ENCODE measurements at places on chromosomes 13 and 19.

DNA sequence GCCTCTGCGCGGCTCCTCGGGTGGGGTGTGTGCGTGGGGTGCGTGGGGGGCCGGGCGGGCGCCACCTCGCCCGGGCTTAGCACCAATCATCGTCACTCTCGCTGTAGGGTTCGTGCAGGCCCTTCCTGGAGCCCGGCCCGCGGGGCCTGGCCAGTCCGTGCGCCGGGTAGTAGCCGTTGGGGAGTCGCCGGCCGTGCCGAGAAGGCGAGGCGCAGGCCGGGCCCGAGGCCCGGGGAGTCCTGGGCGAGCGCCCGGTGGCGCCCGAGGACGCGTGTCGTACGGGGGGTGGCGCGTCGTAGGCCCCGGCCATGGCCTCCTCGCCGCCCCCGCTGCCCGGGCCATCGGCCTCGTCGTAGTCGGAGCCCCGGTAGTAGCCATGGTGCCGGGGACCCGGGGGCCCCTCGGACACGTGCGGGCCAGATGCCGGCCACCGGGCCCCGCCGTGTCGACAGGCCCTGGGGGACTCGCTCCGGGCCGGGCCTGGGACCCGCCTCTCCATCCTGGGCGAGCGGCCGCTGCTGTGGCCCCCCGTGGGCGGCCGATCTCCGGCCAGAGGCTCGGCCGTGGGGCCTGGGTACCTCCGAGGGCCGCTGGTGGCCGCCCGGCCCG, 57.1 kb downstream of the IER2 start:
- no peak for DNase-seq

DNA sequence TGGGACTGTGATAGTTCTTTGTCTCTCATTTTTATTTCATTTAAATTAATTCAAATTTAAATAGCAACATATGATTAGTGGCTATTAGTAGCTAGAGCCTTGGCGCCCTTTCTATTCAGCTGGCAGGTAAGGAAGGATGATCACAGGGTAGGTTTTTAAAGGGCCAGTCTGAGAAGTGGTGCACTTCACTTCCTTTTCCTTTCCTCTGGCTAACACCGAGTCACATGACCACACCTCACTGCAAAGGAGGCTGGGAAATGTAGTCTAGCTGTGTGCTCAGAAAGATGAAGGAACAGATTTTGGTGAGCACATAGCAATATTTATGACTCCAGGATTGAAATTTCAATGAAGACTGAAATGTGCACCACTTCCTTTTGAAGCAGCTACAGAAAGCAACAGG, 128.7 kb downstream of the TSHZ3 start:
- no peak for DNase-seq

GRCh38 chr19:45653634-45654033, 14.4 kb upstream of the GIPR start:
- no peak for DNase-seq

GRCh38 chr19:17329366-17330261, 5.0 kb downstream of the ANO8 start:
- no peak for DNase-seq

DNA sequence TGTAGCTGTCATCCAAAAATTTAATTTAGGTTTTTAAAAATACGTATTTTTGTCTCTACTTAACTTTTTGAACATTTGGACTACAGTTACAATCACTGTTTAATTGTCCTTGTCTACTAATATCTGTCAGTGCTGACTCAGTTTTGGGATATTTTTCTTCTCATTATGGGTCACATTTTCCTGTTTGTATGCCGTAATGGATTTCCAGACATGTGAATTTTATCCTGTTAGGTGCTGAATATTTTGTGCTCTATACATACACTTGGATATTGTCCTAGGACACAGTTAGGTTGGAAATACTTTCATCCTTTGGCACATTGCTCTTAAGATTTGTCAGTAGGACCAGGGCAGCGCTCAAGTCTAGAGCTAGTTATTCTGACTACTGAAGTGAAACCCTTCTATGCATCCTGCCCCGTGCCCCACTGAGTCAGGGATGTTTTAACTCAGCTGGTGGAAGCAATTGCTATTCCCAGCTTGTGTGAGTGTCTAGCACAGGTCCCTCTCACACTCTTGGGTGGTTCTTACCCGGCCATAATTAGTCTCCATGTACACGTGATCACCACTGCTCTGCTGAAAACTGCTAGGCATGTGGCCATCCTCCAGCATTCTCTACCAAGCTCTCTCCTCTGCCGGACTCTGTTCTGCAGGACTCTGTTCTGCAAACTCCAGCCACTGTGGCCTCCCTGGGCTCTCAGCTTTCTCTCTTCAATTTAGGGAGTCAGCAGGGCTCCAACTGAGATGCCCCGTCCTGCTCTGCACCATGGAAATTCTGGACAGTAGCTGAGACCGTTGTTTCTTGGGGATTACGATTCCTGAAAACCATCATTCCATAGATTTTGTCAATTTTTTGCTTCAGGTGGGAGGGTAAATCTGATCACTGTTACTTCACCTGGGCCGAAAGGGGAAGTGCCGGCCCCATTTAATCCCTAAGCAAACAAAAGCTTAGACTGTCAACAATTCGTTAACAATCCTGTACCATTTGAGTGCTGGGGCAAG, 11.1 kb downstream of the PROZ start:
- DNase-seq = peak; percentile 80

DNA sequence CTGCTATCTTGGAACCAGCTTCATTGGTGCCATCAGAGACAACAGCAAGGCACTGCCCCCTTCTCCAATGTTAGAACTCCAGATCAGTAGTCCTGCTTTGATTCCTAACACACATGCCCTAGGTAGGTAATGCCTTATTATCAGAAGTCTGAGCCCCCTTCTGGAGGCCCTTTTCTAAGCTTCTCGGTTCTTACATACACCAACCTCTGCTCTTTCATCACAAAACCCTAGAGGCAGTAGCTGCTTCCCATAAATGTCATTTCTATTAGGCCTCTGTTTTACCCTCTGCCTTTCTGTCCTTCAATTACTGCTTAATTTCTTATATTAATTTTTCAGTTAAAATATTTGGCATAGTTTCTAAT, 65.3 kb upstream of the KLHL1 start:
- DNase-seq = no peak

Data from HuH-7 (cell line).